Peyer's patch (tissue), 4 donors: ENCODE measurements at places on chromosomes 13 and 19. TPM values are rescaled to one million over a fixed set of nuclear protein-coding genes. Genes with fewer than 3 reads are reported as not detected.

- DNase-seq: no peak
Measured at GRCh38 chr13:47249266-47249665, 352.4 kb upstream of the HTR2A start.

DNA sequence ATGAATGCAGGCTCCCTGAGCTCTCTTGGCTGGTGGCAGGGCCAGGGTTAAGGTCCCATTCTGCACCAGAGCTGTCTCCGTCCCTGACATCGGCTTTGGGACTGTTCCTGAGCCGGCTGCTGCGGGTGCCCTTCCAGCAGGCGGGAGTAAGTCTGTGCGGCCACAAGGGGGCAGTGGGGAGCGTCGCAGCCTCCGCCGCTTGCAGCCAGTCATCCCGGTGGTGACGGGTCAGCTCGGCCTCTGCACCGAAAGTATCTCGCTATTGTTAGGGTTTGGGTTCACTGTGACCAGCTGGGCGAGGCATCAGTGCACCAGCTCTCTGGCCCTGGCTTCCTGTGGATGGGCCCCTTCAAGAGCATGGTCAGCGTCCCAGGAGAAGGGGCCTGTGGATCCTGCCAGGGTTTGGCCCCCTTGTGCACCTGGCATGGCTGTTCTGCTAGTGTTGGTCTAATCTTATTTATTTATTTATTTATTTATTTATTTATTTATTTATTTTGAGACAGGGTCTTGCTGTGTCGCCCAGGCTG is 15.1 kb downstream of the NDUFB7 start:
- peak; percentile 86 for DNase-seq

DNA sequence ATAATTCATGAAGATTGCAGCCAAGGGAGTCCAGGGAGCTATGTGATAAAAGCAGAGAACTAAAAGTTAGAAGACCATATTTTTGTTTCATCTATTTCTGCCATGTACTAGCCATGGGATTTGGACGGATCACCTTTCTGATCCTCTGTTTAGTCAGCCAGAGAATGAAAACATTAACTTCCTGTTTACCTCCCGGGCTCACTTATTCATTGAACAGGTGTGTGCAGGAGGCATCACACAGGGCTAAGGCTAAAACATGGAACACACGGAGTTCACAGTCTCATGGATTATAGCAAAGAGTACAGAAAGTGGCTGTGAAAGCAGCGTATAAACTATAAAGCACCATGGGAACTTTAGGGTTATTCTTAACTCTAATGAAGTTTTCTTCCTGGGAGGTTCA is 96.8 kb downstream of the GPR12 start:
- no peak for DNase-seq

DNA sequence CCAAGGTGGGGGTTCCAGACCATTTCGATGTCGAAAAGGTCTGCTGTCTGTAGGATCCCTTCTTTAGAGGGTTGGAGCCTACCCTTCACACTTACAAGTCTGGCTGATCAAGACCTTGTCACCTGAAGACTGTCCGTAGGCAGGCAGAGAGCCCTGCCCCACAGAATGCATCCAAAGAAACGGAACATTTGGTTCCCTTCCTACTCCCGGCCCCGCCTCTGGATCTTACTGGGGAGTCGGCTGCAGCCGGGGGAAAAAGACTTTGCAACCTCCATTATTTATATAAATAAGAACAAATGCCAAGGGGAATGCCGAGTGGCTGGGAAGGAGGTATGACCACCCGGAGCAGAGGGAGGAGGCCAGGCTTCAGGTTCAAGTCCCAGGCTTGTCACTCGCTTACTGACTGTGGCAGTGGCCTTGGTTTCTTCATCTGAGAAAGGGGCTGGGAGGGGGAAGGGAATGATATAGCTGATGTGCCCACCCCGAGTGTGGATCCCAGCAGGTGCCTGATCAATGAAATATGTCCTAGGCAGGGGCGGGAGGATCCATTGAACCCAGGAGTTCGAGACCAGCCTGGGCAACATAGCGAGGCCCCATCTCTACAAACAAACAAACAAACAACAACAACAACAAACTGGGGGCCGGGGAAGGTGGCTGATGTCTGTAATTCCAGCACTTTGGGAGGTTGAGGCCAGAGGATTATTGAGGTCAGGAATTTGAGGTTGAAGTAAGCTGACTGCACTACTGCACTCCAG is 48.7 kb downstream of the RFX2 start:
- DNase-seq: peak; percentile 60

The ZNF223 gene
- 5.8 TPM for total RNA-seq

DNA sequence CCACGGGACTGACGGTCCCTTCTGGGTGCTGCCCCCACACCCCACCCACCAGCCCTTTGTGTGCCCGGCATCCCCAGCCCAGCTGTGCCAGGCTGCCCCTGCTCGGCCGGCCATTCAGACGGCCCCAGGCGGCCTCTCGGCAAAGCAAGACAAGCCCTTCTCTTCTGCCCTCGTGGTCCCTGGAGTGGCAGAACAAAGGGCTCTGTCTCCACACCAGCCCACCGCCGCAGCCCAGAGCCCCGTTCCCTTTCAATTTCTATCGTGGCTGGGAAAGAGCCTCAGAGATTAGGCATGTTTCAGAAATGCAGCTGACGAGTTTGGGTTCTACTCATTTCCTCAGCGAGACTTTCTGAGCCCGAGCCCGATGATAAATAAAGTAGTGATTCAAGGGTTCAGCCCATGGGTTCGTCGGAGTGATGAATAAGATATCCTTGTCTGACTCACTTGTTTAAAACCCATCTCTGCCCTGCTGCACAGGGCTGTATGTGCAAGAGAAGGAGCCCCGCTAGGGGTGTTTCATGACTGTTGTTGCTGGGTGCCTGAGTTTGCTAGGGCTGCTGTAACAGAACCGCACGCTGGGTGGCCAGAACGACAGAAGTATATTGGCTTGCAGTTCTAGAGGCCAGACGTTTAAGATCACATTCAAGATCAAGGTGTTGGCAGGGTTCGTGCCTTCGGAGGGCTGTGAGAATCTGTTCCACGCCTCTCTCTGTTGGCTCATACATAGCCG is 4.3 kb downstream of the MYO9B start:
- DNase-seq: peak; percentile 59

DNA sequence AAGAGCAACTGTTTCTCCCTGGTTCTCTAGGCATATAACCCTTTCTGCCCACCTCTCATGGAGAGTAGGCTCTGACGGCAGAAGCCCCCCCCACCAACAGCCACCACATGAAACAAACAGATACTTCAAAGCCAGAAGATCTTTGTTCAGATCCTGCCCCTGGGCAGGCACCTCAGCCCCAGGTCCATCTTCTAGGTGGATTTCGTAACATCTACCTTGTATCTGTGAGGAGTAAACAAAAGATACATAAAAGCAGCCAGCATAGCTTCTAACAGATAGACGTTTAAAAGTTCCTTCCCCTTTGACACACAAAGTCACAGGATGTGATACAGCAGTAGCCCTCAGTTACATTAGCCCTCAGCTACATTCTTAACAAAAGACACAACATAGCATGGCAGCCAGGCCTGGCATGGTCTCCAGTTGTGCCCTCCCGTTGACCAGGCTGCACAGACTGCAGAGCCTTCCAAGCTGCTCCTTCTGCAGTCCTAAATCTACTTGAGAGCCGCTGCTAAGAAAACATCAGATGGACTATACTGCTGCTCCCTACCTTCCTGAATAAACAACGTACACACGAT is 35.4 kb downstream of the BRD4 start:
- no peak for DNase-seq

The IGFL2 gene
- not detected for total RNA-seq

- no peak for DNase-seq
Measured at GRCh38 chr13:29934531-29935308, 84.3 kb upstream of the UBL3 start.

- DNase-seq: no peak
Measured at GRCh38 chr13:20383058-20383457, 142.6 kb downstream of the CRYL1 start.

GRCh38 chr13:61113140-61113658 is 302.4 kb downstream of the PCDH20 start:
- DNase-seq: no peak

DNA sequence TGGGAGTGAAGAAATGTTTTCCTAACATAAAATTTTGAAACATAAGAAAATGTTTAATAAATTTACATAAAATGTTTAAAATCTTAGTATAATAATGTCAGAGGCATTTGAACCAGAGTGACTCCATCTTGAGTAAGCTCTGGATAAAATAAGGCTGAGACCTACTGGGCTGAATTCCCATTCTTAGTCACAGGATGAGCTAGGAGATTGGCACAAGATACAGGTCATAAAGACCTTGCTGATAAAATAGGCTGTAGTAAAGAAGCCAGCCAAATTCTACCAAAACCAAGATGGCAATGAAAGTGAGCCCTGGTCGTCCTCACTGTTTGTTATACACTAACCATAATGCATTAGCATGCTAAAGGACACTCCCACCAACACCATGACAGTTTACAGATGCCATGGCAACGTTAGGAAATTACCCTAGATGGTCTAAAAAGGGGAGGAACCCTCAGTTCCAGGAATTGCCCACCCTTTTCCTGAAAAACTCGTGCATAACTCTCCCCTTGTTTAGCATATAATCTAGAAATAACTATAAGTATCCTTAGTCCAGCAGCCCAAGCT is 1184.0 kb downstream of the UQCRFS1 start:
- no peak for DNase-seq

- no peak for DNase-seq
Measured at GRCh38 chr13:34756136-34756535, 185.9 kb upstream of the NBEA start.

GRCh38 chr19:6452223-6452614 is 7.4 kb downstream of the SLC25A23 start:
- DNase-seq: no peak

DNA sequence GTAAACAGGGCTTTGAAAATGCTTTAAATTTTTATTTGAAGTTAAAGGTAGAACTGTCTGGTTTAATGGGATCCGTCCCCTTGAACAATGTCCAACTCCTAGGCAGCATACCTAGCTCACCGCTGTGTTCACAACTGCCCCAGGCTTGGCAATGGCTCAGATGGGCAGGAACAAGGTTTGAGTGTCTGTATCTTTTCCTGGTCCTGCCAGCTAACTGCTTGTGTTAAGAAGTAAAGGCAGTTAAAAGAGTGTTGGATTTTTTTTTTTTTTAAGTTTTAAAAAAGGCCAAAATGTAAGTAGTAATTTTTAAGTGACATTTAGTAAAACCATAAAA is 66.7 kb upstream of the FNDC3A start:
- DNase-seq: no peak
